SJSA1 (cell line): ENCODE measurements at places on chromosomes 5 and 9. TPM values are rescaled to one million over a fixed set of nuclear protein-coding genes. Genes with fewer than 3 reads are reported as not detected.

DNA sequence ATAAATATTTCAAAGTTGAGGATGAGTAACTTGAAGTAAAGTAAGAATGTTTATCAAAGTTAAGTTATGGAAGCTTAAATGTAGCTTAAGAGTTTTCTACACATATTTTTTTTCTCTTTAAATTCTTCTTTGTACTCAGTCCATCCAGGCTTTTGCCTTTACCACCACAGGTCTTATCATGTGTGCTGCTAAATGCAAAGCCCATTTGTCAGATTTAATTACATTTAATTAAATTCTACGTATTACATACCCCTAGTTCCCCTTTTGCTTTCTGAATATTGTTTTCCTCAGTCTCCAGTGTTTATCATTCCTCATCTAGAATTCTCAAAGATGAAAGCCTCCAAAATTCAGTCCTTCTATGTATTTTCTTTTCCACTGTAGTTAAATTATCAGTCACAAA, 1841.9 kb downstream of the EFNA5 start:
- DNase-seq = no peak
- no peaks in the 10 kb centered on the region for H3K4me1 ChIP-seq
- H3K27ac ChIP-seq = no peak overlapping the region
- H3K36me3 ChIP-seq = no peaks in the 10 kb centered on the region

GRCh38 chr5:171913987-171914273, 92.5 kb downstream of the FBXW11 start:
- peaks cover 12% of the 10 kb centered on the region for H3K36me3 ChIP-seq
- H3K27me3 ChIP-seq = no peaks in the 10 kb centered on the region
- no peaks in the 10 kb centered on the region for H3K4me1 ChIP-seq

RASGEF1C gene
- total RNA-seq = not detected in 2 replicates

GCNT4 gene
- 5.1 and 7.8 TPM in 2 replicates for total RNA-seq

CAST gene
- 234 and 272 TPM in 2 replicates for total RNA-seq

DNA sequence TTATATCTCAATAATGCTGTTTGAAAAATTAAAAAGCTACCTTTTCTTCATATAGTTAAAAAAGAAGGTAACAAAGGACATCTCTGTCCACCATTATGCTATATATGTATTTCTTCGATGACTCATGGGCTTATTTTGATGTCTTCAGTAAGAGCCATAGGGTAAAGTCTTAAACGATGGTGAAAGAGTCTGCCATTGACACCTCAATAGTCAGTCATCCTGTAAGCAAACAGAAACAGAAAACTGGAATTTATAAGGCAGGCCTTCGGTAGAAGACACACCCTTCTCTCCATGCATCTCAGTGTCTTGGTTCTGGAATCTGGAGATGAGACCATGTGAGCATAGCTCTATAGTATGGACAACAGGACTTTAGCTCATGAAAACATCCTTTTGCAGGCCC, 87.0 kb upstream of the ZNF462 start:
- H3K27ac ChIP-seq = no peak overlapping the region
- no peak overlapping the region for H3K4me3 ChIP-seq
- no peaks in the 10 kb centered on the region for H3K36me3 ChIP-seq
- no peaks in the 10 kb centered on the region for H3K27me3 ChIP-seq
- H3K4me1 ChIP-seq = peaks cover 14% of the 10 kb centered on the region
- DNase-seq = no peak

GRCh38 chr9:18365651-18366050, 108.3 kb upstream of the ADAMTSL1 start:
- H3K4me1 ChIP-seq = no peaks in the 10 kb centered on the region
- no peak for DNase-seq
- no peak overlapping the region for H3K27ac ChIP-seq

- no peaks in the 10 kb centered on the region for H3K27me3 ChIP-seq
- peaks cover 9% of the 10 kb centered on the region for H3K4me1 ChIP-seq
- H3K27ac ChIP-seq = no peak overlapping the region
- no peaks in the 10 kb centered on the region for H3K36me3 ChIP-seq
- no peak for DNase-seq
Observed at GRCh38 chr9:113523421-113524141, 60.1 kb downstream of the RGS3 start.
